Activated CD4-positive, alpha-beta memory T cell treated with anti-CD3 and anti-CD28 coated beads for 36 hours (primary cell): ENCODE measurements at places on chromosomes 5 and 9.
A peak's percentile ranks its signal among the peaks of the same experiment; 100 is the strongest.

DNA sequence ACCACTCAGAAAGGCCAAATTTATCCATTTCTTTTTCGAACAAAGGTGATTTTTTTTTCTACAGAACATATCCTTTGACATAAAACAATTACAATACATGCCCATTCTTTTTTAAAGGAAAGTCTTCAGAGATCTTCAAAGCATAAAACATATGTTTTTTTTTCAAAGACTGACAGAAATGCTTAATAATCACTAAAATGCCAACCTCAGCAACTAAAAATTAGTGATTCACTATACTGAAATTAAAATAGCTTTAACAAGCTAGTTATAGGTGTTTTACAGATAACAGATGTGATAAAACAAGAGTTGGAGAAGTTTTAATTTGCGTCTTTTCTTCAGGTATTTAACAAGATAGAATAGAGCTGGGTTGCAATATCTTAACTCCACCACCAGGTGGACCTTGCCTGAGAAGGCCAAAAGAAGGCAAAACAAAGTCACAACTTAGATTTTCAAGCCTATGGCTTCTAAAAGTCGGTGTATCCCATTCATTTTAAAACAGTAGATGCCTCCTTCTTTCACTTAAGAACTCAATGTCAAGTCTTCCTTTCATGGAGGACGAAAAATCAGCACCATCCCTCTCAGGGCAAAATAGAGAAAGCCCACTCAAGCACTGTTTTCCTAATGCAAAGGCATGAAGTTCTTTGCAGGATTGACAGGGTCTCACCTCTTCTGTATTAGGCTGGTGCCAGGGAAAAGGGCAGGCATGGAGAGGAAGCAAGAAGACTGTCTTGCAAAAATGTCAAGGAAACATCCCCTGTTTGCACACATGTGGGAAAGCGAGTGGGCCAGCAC lies 31.1 kb upstream of the CPLX2 start:
- H3K27ac ChIP-seq = no peak overlapping the region
- H3K4me1 ChIP-seq = no peaks in the 10 kb centered on the region
- H3K27me3 ChIP-seq = no peaks in the 10 kb centered on the region
- H3K36me3 ChIP-seq = no peaks in the 10 kb centered on the region

GRCh38 chr5:171673328-171673727 lies 112.3 kb upstream of the SMIM23 start:
- no peaks in the 10 kb centered on the region for H3K36me3 ChIP-seq
- H3K4me1 ChIP-seq = no peaks in the 10 kb centered on the region
- H3K4me3 ChIP-seq = no peak overlapping the region

GRCh38 chr9:126783949-126784348 lies 20.9 kb upstream of the ZBTB43 start:
- no peak for DNase-seq
- peaks cover 3% of the 10 kb centered on the region for H3K4me1 ChIP-seq
- no peak overlapping the region for H3K4me3 ChIP-seq
- H3K36me3 ChIP-seq = no peaks in the 10 kb centered on the region
- H3K27me3 ChIP-seq = peaks cover 27% of the 10 kb centered on the region

DNA sequence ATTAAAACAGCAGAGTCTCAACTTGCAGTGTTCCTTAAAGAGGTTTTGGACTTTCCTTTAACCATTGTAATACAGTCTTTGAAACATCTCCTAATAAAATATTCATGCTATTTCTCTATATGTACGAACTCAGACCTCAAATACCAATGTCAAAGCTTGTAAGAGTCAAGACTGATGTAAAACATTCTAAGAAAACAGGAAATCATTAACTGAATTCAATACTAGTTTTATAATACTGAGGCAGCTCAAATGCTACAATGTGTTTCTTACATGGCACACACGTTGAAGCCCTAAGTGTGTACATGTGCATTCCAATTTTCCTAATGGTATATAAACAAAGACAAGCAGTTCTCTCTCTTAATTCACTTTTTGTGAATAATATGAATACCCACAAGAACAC lies 11.6 kb downstream of the PSIP1 start:
- peaks cover 26% of the 10 kb centered on the region for H3K36me3 ChIP-seq
- no peaks in the 10 kb centered on the region for H3K27me3 ChIP-seq
- no peak overlapping the region for H3K4me3 ChIP-seq
- H3K27ac ChIP-seq = peak overlapping the region; percentile 3
- peaks cover 58% of the 10 kb centered on the region for H3K4me1 ChIP-seq

- H3K4me3 ChIP-seq = no peak overlapping the region
- H3K4me1 ChIP-seq = peaks cover 26% of the 10 kb centered on the region
- H3K36me3 ChIP-seq = no peaks in the 10 kb centered on the region
- DNase-seq = no peak
Observed at GRCh38 chr5:102818934-102819333, 63.8 kb downstream of the PAM start.
